HCT116 (cell line): ENCODE measurements at places on chromosomes 4 and X.
A peak's percentile ranks its signal among the peaks of the same experiment; 100 is the strongest.

DNA sequence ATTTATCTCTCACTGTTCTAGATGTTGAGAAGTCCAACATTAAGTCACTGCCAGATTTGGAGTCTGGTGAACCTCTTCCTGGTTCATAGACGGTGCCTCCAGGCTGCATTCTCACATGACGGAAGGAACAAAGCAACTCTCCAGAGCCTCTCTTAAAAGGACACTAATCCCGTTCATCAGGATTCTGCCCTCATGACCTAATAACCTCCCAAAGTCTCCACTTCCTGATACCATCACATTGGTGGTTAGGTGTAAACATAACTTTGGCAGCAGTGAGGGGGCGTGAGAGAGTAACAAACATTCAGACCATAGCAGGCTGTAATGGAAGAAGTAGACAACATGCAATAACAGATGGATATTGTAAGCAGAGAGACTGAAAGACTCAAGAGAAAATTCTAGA, 388.6 kb downstream of the PDHA2 start:
- DNase-seq, result no peak

- no peak for DNase-seq
These were observed 432.8 kb upstream of the FMR1 start for GRCh38 chrX:147478899-147479298.

GRCh38 chr4:48252313-48252712, 17.3 kb downstream of the TEC start:
- no peak for DNase-seq

DNA sequence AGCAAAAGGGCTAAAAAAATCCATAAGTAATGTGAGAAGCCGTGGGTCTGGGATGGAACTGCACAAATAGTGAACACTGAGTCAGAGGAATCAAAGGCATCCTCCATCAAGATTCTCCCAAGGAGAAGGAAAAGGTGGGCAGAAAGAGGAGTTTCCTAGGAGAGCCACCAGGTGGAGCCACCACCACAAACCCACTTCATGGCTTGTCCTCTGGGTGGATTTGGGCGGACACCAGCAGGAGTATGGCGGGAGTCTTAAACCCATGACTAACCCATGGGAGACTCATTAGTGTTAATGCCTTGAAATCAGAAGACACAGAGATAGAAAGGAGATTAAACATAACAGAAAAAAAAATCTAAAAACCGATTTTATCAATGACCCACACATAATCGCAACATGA, 147.7 kb downstream of the SH3KBP1 start:
- peak; percentile 32 for DNase-seq

- DNase-seq, result no peak
These were observed 118.7 kb upstream of the ANXA3 start for GRCh38 chr4:78432896-78433295.

DNA sequence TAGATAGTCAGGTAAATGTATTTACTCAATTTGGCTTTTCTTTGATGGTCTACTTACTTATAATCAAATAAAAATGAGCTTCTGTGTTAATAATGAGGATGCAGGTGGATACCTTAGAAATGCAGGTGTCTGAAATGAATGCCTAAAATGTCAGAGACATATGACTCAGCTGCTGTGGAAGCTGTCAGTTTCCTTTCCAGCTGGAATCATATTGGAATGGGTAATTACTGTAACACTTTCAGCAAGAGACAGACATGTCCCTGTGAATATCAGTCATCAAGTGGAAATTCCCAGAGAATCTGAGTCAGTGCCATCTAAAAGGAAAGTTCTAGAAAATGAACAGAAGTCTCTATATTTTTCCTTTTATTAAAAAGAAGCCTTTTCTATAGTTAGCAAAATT, 783.0 kb upstream of the AADAT start:
- no peak for DNase-seq

GRCh38 chr4:88382621-88383020, 4.0 kb downstream of the HERC6 start:
- no peak for DNase-seq

GRCh38 chrX:129931411-129932015, 25.5 kb downstream of the UTP14A start:
- peak; percentile 79 for DNase-seq

DNA sequence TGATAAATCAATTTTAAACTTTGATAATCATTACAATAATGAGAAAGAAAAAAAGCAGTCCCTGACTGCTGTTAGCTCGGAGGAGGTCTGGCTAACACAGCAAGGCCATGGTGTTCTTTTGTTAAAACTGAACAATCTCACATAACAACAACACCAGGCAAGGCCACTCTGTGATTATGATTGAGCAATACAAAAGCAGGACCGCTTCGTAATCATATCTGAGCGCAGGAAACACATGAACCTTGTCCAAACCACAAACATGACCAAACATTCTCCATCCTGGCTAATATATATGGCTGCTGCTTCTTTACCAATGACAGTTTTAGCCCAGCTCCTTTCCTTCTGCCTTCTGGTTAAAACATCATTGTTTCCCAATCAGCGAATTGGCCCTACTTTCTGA, 76.8 kb upstream of the DDX53 start:
- DNase-seq, result no peak

- DNase-seq, result no peak
These were observed 118.8 kb downstream of the CHRNA9 start for GRCh38 chr4:40453912-40454311.

- DNase-seq, result no peak
These were observed 232.0 kb downstream of the CXXC4 start for GRCh38 chr4:104262678-104263077.

GRCh38 chrX:39504850-39505259, 592.9 kb downstream of the BCOR start:
- no peak for DNase-seq

DNA sequence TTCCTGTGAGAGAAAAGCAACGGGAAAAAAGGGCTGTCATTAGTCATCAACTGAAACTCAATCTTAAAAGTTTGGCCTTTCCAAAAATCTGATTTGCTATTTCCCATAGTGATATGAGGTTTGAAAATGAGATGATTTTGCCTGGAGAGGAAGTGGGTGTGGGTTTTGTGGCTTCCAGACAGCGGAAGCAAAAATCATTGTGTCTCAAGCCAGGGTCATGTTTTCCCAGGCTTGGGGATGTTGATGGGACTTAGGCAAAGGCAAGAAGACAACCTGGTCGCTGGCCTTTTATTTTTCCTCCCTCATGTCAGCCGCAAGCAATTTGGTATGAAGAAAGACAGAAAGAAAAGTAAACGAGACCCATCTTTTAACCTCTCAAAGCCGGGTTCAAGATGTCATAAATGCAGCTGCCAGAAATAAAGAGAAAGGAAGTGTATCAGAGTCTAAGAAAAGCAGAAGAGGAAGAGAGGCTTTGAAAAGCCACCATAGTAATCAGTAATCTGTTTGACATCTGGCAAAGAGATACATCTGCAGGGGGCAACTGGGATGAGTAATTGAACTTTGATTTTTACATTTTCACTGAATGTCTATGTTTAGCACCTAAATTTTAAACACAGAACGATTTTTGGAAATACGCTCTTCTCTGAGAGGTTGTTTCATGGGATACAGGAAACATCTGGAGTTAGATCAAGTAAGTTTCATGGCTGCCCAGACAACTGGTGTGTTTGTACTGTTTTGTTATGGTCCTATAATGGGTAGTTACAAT, 521.6 kb upstream of the SLIT2 start:
- DNase-seq, result no peak

DNA sequence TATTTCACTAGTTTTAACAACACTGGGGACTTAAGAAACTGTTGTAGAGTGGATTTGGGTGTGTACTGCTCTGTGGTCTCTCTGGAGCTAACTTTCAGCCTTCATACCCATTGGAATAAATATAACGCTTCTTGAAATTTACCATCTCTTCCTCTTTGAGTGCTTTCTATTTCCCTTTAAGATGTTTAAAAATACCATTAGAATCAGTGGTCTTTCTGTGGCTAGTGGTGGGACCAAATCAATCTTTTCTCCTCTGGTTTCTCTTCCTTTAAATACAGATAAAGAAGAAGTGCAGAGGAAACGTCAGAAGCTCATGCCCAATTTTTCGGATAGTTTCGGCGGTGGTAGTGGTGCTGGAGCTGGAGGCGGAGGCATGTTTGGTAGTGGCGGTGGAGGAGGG, 92.0 kb downstream of the NFKB1 start:
- no peak for DNase-seq

- DNase-seq, result no peak
These were observed 316.7 kb downstream of the DMD start for GRCh38 chrX:32894679-32895078.

DNA sequence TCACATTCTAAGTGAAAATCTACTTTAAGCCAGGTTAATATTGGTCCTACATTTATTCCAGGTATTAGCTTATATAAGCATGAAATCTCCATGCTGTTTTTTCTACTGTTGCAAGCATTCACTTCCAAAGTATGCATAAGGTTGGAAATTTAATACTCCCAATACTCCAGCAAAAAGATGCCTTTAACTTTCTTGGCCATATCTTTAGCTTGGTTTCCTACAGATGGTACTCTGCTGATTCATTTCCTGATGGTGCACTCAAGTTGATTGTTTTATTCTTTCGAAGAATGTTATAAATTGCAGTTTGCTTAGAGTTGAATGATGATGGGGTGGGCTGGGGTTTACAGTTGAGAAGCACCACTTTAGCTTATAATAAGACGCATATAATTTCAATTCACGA, 330.2 kb downstream of the PTTG2 start:
- DNase-seq, result no peak

DNA sequence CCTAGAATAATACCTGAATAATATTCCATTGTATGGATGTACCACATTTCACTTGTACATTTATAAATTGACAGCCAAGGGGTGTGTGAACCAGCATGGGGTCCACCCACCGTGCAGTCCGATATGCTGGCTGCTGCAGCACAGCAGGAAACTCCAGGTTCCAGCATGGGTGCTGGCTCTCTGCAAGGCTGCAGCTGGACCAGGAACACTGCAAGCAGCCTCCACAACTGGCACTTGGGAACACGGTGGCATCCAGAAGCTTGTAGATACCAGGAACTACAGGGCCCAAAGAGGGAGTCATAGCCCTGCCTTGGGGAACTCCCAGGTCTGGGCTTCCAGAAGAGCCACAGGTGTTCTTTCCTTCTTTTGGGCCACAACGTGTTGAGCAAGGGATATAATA, 91.2 kb downstream of the NXF2 start:
- no peak for DNase-seq

GRCh38 chrX:10138726-10139125, 18.0 kb upstream of the CLCN4 start:
- DNase-seq, result no peak

GRCh38 chr4:7157666-7158065, 34.7 kb upstream of the SORCS2 start:
- DNase-seq, result no peak

DNA sequence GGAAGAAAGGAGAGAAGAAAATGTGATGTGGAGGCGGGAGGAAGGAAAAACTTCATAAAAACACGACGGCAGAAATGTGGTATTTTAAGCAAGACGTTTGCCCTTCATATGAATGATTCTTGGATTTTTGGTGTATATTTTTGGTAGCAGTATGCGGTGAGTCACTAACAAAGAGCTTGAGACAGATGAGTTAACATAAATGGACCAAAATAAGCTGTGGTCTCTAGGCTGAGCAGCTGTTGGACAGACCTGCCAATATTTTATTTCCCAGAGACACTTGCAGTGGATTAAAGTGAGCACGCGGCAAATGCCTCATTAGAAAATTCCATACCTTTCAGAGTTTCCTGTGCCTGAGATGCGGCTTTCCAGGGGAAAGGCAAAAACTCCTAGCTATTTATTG, 43.1 kb upstream of the RPS6KA3 start:
- no peak for DNase-seq
